Panc1 (cell line): ENCODE measurements at places on chromosomes 7 and 10.

GRCh38 chr7:29881724-29882123 lies 75.4 kb downstream of the WIPF3 start:
- DNase-seq: no peak

- DNase-seq: no peak
Measured at GRCh38 chr7:106071356-106071998, 40.6 kb downstream of the SYPL1 start.

DNA sequence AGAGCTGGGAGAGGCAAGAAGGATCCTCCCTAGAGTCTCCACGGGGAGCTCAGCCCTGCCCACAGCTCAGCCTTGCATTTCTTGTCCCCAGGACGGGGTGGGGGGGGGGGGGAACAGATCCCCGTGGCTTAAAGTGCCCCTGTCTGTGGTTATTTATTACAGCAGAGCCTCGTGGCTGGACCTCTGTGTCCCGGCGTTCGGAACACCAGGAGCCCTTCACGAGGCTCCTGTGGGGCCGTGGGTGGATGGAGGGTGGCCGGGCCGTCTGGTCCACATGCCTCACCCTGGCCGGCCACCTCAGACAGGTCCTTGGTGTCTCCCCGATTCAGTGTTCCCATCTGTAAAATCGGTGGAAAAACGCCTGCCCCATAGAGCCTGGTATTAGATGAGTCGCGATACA lies 37.9 kb downstream of the FAM20C start:
- DNase-seq: no peak

GRCh38 chr10:4162571-4163286 lies 377.7 kb upstream of the KLF6 start:
- no peak for DNase-seq

DNA sequence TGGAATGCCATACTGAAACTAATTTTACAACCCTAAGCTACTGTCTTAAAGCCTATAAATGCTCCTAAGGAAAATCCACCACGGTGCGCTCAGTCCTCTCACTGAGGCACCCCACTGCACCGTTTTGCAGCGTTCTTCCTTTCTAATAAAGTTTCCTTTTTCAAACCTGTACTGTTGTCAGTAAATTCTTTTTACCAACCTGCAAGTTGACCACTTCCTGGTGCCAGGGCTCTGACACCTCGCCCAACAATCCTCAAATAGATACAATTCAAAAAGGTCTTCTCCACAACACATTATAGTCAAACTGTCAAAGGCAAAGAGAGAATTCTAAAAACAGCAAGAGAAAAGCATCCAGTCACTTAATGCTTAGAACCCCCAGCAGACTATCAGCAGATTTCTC lies 42.8 kb downstream of the HERPUD2 start:
- no peak for DNase-seq

GRCh38 chr10:87579563-87579962 lies 74.9 kb downstream of the MINPP1 start:
- DNase-seq: no peak

DNA sequence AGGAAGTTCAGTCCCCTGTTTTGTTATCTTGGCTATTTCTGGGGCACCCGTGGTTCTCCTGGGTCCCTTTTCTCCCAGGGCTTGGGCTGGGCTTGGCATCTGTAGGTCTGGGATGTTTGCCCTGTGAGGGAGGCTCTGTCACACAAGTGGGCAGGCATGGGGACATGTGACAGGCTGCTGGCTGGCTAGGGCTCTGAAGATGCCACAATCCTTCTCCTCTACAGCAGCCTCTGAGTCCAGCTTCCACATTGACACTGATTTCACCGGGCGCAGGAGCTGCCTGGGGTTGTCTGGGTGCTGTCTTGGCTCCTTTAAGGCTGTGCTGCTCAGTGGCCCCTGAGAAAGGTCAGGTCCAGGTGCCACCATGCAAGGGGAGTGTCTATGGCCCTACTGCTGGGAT lies 37.4 kb upstream of the ZNF716 start:
- no peak for DNase-seq

GRCh38 chr7:80790877-80791276 lies 128.0 kb downstream of the SEMA3C start:
- no peak for DNase-seq

DNA sequence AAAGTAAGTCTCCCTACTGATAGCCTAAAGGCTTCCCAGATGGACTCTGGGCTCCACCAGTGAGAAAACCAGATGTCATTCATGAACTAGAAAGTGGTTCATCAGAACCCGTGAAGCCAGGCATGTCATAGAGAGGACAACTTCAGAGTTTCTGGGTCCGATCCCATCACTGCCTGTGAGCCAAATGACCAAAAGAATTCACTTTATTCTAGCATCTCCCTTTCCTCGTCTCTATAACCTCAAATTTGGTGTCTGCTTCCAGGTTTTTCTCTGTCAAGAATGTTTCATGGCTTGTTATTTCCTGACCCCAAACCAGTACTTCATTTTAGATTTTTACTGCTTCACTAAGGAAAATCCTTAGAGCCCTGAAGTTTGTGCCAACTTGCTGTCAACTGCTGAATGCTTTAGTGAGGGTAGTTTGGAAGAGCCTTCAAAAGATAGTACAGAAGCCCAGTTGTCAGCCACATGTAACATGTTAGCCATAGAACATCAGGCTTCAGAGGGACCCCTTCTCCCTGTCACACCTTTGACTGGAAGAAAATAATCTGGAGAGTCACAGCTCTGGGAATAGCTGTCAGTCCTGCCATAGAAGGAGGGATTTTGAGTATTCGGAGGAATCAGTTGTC lies 34.0 kb downstream of the ITGB8 start:
- no peak for DNase-seq

DNA sequence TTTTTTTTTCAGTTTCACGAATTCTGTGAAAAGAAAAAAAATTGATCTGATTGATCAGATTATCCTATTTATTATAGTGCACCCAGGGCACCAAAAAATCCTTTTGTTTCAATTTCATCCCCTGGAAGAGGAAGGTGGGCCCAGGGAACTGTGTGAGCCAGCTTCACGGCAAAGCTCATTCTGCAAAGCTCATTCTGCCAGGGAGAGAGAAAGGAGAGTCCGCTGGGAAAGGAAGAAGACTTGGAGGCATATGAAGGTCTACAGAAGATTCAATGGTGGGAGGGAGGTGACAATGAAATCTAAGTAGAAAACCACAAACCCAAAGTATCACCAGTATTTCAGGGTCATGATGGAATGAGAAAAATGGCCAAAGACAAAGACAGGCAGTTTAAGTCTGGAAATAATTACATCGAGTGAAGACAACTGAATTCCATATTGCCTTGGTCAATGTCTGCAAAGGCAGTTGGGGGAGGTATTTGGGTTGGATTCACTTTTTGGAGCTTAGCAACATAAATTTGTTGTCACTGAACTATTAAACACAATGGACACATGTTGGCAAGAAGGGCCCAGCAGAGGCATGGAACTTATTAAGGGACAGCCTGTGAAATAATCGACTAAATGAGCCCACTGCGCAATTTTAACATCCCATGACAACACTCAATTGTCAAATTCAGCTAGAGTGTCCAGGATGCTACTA lies 587.8 kb upstream of the MKI67 start:
- no peak for DNase-seq

DNA sequence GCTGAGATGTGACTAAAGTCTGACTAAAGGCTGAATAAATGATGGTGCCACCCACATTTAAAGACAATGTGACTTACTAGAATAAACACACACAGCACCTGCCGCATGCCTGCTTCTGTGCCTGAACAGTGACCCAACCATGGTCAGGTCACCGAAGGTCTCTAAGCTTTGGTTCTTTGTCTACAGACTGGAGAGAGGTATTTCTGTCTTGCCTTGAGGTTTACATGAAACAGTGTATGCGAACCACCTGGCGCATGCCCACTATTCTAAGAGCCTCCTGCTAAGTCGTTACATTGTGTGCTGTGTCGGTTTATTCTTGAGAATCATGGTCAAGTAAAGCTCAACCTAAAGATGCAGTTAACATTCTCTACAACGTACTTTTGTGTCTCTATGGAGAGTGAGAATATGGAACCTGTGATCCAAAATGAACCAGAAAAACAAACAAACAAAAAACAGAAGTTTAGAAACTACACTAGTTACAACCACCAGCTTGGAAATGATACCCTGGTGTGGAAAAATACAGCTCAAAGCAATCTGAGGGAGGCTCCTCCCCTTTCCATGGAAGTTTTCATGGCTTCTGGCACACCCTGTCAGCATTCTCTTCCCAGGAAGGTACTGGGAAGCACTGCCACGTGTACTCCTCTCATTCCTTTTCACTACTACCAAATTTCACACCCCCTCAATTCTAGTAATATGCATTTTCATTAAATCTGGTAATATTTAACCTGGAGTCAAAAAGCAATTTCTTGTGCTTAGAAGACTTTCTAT lies 40.0 kb downstream of the VOPP1 start:
- no peak for DNase-seq

GRCh38 chr10:6912424-6912823 lies 332.3 kb upstream of the PRKCQ start:
- DNase-seq: no peak

DNA sequence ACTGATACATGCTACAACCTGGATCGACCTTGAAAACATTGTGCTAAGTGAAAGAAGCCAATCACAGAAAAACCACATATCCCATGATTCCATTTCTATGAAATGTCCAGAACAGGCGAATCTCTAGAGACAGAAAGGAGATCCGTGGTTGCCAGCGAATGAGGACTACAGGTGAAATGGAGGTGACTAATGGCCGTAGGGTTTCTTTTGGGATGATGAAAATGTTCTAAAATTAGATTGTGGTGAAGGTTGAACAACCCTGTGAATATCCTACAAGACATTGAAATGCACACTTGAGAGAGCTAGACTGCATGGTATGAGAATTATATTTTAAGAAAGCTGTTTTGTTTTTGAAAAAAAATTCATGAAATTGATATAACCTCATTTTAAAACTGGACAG lies 188.5 kb upstream of the PLXNA4 start:
- DNase-seq: no peak

GRCh38 chr10:81027706-81028105 lies 490.0 kb downstream of the SH2D4B start:
- no peak for DNase-seq

DNA sequence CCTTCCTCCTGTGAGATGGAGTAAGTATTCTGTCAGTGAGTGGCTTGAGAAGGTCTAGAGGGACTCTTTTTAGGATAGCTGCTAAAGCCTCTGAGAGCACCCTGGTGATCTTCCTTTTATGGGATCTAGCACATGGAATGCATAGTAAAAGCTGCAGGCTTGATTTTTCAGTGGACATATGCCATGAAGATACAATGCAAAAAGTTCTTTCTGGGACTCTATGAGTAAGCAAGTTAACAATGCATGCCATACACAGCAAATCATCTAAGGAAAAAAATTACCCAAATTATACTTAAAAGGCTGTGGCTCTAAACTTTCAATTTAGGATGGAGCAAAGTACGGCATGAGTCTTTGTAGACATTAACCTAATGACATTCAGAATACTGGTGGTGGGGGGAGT lies 154.5 kb downstream of the SGMS1 start:
- DNase-seq: no peak

- no peak for DNase-seq
Measured at GRCh38 chr10:57145548-57145947, 784.5 kb upstream of the ZWINT start.

DNA sequence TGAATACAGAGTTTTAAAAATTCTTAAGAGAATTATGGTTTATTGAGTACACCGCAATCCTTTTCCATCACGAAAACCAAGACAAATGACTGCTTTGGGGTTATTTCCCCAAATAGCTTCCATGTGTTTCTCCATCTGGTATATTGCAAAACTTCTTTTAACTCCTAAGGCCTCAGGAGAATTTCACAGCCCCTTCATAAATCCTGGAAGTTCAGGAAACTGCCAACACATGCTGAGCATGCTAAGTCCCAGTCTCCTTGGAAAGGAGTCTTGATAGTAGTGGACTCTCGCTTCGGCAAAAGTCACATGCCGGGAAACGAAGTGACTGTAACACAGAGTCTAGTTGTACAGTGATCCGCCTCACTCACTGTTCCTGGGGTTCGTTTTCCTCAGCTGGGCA lies 88.1 kb upstream of the RSU1 start:
- no peak for DNase-seq

GRCh38 chr7:112503361-112503972 lies 22.7 kb downstream of the LSMEM1 start:
- DNase-seq: no peak

DNA sequence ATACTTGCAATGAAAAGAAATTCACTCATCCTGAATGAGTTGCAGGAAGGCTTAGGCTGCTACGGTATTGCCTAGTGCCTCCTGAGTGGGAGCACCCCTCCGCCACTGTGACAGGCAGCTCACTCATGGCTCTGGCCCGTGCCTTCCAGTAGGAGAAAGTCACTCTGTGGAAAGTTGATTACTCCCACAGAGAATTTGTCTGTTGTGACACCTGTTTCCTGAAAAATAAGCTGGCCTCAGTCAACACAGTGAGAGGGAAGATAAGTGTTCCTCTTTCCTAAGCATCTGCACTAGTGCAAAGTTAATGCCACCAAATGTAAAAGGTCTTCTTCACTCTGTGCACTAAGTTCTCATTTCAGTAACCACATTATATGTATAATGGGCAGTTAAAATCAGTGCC lies 158.8 kb upstream of the INHBA start:
- no peak for DNase-seq

GRCh38 chr7:107390916-107391315 lies 78.9 kb upstream of the GPR22 start:
- DNase-seq: no peak

DNA sequence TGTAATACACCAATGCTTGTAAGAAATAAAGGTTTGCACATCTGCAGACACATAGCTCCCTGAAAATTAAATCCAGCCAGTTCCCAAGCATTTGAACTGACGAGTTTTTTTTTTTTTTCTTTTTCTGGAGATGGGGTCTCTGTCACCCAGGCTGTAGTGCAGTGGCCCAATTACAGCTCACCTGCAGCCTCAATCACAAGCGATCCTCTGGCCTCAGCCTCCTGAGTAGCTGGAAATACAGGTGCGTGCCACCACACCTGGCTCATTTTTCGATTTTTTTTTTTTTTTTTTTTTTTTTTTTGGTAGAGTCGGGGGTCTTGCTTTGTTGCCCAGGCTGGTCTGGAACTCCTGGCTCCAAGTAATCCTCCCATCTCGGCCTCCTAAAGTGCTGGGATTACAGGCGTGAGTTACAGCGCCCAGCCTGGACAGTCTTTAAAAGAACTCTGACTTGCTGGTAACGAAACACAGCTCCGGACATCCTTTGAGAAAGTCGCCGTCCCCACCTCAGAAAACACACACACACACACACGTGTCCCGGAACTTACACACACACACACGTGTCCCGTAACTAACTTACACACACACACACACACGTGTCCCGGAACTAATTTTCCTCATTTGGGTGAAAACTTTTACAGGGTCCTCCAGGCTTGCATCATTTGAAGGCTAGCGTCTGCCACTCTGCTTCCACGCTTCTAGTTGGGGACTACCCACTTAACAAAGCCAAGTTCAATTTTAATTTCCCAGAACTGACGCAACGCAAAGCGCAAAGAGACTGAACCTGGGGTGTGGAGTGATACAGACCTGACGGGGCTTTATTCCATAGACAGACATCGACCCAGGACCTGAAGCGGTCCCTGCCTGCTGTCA lies 18.6 kb downstream of the OCM2 start:
- DNase-seq: no peak

GRCh38 chr10:109886037-109886780 lies 37.1 kb downstream of the XPNPEP1 start:
- DNase-seq: no peak
